IPS-NIHi11 (cell line): ENCODE measurements at places on chromosomes 13 and 19.

- DNase-seq, result no peak
These were observed 1.6 kb downstream of the PKN1 start for GRCh38 chr19:14434543-14435319.

DNA sequence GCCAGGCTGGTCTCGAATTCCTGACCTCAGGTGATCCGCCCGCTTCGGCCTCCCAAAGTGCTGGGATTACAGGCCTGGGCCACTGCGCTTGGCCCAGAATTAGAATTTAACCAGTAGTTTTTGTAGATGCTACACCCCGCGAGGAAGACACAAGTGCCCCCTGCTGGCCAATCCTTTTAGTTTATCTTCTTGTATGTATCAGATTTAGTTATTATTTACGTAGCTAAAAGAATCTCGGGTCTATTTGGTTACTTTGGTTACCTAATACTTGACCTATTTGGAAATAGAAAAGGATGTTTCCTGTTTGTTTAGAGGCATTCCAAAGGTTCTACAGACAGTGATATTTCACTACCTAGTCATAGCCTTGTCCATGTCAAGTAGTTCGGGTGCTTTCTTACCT, 22.0 kb downstream of the MUC16 start:
- no peak for DNase-seq

GRCh38 chr13:28659621-28659970, 666 bp downstream of the POMP start:
- DNase-seq, result no peak

- DNase-seq, result no peak
These were observed 15.7 kb downstream of the TYK2 start for GRCh38 chr19:10364644-10365043.

- DNase-seq, result peak; percentile 18
These were observed 18.6 kb downstream of the SCEL start for GRCh38 chr13:77554069-77554468.

- DNase-seq, result no peak
These were observed 267.6 kb downstream of the PCDH17 start for GRCh38 chr13:57899096-57899495.

- DNase-seq, result no peak
These were observed 3.3 kb downstream of the AP1M1 start for GRCh38 chr19:16201011-16201391.

GRCh38 chr19:10766671-10767201, 48.9 kb downstream of the DNM2 start:
- DNase-seq, result no peak

GRCh38 chr19:488505-489417, 7.5 kb upstream of the MADCAM1 start:
- DNase-seq, result peak; percentile 95

DNA sequence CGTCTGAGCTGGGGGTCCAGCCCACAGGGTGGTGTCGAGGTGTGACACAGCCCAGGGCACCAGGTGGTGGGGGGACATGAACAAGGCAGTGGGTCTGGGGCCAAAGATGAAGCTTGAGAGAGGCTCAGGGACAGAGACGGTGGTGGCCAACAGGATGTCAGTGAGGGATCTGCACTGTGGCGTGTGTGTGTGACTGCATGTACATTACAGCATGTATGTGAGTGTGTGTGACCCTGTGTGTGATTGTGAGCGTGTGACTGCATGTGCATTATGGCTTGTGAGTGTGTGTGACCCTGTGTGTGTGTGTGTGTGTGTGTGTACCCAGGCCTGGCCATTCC, 1.6 kb downstream of the ADAMTS10 start:
- DNase-seq, result no peak

- DNase-seq, result no peak
These were observed 26.2 kb upstream of the WDFY2 start for GRCh38 chr13:51557875-51558612.

- no peak for DNase-seq
These were observed 265.9 kb downstream of the MYO16 start for GRCh38 chr13:108895220-108895704.

DNA sequence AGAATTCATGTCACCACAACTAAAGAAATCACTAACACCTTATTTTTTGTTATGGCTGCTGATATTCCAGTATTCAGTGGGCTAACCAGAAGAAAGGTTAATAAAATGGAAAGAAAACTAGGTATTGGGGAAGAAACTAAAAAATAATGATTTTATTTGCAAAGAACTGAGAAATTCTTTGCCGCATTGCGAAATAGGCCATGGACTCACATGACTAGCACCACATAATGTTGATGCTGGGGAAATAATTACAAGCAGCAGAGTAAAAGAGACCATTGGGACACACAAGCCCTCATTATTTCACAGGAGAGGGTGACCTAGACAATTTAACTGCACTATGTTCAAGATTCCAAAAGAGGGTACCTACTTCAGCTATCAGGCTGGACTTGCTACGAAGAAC, 1411.5 kb downstream of the SLITRK5 start:
- no peak for DNase-seq

- DNase-seq, result no peak
These were observed 728.9 kb downstream of the EFNB2 start for GRCh38 chr13:105806628-105806920.

DNA sequence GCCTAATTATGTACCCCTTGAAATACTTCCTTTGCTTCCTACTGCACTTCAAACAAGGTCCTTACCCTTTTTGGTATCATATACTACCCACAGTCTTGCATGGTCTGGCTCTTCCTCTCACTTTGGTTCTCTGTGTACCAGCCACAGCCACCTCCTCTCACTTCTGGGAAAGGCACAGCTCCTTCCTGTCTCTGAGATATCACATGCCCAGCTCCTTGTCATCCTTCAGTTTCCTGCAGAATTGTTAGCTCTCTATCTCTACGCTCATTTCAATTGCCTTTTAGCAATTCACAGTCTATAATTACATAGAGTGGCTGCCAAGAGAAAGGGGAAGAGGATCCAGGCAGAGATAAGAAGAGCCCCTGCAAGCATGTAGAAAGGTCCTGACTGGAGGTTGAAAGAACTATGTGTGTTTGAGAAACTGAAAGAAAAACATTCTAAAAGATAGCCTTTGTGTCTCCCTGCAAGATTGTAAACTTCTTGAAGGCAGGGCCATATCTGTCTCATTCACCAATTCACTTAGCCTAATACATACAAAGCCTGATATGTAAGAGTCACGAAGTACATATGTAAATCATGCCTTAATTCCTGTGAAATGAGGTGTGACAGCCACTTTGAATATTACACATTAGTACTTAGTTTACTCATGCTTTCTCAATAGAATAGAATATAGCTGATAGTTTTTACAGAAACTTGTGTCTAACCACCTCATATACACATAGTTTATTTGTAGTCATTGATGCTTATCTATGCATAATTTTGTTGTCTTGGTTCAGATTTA, 933.1 kb downstream of the DIAPH3 start:
- DNase-seq, result no peak

DNA sequence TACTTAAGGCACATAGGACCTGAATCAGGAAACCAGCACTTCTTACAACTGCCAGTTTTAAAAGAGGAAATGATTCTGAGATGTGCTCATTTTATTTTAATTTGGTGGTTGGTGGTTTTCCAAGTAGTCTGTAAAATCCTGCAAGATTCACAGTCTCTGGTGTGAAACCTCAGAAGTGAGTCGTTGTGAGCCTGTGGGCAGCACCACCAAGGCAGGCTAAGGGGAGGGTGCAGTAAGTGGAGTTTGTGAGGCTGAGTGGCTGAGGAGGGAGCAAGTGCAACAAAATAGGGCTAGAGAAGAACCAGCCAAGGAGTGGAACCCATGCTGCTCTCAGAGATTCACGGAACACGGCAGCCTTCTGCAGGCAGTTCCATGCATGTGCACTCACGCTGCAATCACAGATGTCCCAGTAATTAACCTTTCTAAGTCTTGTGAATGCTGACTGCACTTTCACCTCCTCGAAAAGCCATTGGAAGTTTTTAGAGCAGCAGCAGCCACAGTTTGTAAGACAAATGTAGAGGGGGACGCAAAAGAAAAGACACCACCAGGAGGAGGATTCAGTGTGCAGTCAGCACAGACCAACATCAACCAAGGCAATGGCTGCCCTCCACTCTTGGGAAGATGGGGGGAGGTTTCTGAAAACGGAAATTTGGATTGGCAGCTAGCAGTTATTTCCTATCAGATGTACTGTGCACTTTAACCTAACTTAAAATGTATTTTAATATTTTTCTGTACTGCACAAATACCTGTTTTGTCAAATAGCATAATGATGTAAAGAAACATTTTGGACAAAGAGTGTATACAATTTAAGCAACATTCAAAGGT, 44.9 kb downstream of the ESD start:
- no peak for DNase-seq

DNA sequence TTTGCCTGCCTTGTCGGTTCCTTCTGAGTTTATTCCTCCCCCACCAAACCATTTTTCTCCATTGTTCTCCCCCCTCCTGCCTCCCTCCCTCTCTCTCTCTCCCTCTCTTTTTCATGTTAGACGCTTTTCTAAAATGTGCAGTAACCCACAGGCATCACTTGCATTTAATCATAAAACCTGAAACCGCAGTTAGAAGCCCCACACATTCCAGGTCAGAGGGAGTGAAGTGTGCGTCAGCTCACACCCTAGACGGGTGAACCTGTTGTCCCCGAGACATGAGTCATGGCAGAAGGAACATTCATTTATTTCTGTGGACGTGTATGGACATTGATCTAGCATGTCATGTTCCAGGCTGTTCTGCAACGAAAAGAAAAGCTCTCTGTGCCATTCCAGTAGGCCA, 19.9 kb downstream of the ONECUT3 start:
- DNase-seq, result no peak

DNA sequence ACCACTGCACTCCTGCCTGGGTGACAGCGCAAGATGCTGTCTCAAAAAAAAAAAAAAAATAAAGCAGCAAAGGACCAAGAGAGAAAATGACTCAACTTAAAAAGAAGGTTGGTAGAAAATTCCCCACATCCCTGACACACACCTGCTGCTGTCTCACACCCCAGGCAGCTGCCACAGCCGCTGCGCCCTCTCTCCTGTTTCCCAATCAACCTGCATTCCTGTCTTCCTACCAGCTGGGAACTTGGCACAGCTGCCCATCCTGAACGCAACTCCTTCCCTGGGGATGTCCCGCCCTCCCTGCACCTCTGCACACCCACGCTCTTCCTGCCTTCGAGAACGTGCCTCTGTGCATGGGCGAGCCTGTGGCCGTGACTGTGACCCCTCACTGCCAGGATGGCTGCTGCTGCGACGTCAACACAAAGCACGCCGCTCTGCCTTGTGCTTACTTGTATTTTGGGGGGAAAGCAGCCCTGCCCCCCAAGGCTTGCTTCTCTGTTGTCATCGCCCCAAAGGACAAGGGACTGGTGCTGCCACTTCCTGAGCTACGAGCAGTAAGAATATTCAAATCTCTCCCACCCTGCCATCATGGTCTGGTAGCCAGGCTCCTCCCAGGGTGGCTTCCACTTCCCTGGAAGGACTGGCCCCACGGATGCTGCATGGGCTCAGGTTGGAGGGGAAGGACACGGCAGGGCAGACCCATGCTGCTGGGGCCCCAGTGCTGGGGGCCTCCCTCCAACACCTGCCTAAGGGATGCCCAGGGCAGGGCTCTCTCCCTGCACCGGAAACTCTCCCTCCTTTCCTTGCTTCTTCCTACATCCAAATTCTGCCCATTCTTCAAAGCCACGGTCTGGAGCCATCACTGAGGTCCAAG, 20.7 kb downstream of the SH3GL1 start:
- DNase-seq, result no peak

DNA sequence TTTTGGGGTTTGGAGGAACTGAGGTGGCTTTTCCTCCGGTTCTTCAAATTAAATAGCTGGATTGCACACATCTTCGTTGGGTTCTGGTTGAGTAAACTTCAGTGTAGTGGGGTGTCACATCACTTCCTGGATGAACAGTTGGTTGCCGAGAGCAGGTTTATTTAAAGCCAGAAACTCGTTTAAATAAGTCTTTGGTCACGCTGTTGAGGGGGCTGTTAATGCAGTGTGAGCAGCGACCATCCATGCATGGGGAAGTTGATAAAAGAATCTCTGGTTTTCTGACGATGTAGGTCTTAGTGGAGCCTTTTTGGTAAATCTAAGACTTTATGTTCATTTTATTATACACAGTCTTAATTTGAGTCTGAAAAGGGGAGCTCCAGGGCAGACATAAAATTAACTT, 351.2 kb upstream of the ARGLU1 start:
- no peak for DNase-seq

DNA sequence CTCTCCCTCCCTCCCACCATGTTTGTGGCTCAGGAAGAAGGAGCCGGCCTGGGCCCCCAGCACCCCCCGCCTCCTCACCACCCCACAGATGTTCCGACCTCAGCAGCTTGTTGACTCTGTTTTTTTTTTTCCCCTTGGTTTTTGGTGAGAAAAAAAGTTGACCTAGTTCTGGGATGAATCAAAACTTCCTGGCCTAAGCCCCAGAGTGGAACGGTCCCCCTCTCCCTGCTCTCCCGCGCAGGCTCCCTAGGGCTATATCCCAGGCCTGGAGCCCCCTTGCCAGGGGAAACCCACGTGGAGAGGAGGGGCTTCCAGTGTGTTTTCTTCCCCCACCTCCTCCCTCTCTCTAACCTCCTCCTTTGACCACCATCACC, 4.0 kb downstream of the COL5A3 start:
- no peak for DNase-seq

- DNase-seq, result no peak
These were observed 1930.2 kb upstream of the PCDH20 start for GRCh38 chr13:63345835-63346234.

- DNase-seq, result no peak
These were observed 695.6 kb downstream of the PCDH9 start for GRCh38 chr13:66534561-66534960.

DNA sequence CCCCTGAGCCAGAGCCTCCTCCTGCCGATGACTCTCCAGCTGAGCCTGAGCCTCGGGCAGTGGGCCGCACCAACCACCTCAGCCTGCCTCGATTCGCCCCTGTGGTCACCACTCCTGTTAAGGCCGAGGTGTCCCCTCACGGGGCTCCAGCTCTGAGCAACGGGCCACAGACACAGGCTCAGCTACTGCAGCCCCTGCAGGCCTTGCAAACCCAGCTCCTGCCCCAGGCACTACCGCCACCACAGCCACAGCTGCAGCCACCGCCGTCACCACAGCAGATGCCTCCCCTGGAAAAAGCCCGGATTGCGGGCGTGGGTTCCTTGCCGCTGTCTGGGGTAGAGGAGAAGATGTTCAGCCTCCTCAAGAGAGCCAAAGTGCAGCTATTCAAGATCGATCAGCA, 3.6 kb downstream of the KMT2B start:
- no peak for DNase-seq

DNA sequence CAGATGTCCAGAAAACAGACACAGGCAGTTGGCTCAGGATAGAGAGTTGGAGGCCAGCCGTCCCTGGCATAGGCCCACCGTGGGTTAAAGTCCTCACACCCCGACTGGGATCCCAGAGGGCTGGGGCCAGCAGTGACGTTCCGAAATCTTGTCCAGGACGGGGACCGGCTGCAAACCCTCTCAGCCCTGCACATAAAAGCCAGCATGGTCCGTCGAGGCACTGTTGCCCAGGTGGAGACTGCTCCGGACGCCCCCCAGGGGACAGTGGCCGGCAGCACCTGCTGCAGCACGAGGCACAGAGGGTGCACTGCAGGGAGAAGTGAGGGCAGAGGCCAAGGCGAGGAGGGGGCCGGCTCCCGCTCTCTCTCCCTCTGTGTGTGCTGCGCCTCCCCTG, 4.3 kb upstream of the IFNL2 start:
- DNase-seq, result peak; percentile 38
